Stimulated activated CD8-positive, alpha-beta memory T cell treated with anti-CD3 and anti-CD28 coated beads, Interleukin-12 subunit alpha, Interleukin-12 subunit beta, amount 100 ng/mL, for 4 hours (primary cell): ENCODE measurements at places on chromosomes 13 and 19.

GRCh38 chr19:45262570-45262969 lies 11.5 kb downstream of the MARK4 start:
- DNase-seq = no peak

GRCh38 chr19:23294141-23294540 lies 43.9 kb upstream of the ZNF724 start:
- DNase-seq = no peak

- DNase-seq = no peak
Measured at GRCh38 chr19:49061445-49061844, 3.2 kb downstream of the NTF4 start.

DNA sequence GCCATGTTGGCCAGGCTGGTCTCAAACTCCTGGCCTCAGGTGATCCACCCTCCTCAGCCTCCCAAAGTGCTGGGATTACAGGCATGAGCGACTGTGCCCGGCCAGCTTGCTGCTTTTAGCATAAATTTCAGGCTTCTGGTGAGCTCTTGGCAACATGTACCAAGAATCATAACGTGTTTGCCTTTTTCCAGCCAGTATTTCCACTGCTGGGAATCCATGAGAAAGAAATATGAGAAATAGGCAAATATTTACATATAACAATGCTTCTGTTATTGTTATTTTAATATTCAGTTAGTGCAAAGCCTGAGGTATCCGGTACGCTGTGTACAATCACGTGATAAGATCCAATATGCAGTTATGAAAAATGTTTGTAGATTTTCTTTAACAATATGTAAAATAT lies 29.2 kb upstream of the CERS4 start:
- DNase-seq = no peak

DNA sequence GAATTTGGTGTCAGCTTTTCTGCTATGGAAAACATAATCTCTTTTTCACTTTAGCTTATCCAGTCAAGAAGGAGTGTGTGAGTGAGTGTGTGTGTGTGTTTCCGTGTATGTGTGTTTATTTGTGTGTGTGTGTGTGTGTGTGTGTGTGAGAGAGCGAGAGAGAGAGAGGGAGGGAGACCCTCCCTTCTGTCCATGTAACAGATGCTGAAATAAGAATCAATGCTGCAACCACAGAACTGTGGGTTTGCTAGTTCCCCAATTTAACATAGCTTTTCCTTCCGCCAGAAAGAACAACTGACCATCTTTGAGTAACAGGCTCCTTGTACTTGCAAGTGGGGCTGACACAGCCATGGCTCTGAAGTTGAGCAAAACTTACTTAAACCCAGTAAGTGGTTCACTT lies 5.2 kb downstream of the LCP1 start:
- DNase-seq = no peak

DNA sequence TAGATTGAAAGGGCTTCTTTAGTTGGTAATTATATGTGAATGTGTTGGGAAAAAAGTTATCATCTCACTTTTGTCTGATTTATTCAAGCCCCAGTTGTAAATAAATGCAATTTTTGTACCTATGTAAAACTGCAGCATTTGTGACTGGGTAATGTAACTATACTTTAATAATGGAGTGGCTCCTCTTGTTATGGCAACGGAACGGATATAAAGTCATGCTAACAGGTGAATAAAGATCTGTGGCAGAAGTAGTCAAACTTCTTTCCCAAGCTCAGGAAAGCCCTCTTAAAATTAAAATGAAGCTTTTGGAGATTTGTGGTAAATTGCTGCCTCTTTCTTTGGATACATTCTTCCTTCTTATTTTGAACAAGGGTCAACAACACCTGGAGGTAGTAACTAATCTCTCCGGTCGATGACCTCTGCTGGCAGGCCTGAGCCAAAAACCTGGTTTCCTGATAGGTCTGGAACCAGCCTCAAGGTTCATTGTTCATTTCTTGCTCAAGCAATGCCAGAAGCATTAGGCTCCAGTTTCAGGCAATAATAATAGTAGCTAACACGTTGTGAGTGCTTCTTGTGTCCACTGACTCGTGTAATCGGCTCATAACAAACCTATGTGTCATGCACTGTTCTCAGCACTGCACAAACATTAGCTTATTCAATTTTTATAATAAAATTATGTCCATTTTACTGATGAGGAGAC lies 313.4 kb upstream of the DACH1 start:
- no peak for DNase-seq

- no peak for DNase-seq
Measured at GRCh38 chr13:32642316-32642715, 56.1 kb downstream of the PDS5B start.

- no peak for DNase-seq
Measured at GRCh38 chr13:20588529-20589110, 21.7 kb downstream of the IFT88 start.

DNA sequence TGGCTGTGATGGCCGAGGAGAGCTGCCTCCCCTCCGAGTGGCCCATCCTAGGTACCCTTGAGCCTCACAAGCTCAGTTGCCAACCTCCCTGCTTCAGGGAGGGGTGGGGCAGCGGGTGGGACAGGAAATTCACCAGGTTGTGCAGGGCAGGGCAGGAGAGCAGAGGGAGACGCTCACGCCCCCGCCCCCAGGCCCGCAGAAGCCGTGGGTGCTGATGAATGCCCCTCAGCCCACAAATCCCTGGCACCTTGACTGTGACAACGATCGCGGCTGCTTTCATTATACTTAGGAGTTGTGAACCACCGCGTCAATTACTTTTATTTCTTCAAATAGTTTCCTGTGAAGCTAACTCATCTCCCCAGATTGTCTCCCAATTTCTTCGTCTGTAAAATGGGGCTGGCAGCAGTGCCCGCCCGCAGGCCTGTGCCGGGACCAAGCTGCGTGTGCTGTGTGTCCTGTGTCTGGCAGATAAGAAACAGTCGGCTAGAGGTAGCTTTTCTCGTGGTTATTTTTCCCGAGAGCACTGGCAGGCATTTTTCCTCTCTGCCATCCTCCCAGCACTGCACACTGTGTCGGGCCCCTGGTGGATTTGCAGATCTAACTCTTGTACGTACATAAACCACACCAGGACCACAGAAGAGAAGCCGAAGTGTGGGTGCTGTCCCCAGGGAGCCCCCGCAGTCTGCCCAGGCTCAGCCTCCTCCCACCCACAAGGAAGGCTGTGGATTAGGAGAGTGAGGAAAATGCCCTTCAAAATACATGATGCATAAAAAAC lies 7.9 kb upstream of the RASA3 start:
- no peak for DNase-seq

DNA sequence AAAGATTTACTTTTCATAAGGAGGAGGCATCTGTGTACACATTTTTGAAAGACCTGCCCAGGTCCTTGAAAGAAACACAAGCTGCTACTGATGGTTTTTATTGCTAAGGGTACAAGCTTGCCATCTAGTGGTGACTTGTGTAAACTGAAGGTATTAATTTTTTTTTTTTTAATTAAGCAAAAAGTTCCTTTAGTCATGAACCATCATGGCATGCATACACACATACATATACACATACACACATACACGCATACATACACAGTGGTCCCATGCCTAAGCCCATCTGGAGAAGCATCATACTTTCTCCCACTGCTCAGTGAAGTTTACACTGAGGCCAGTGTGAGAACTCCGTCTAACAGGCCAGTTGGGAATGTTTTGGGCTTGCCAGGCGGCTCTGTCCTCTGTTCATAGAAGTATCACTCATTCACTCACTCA lies 312.5 kb downstream of the DCLK1 start:
- DNase-seq = no peak

DNA sequence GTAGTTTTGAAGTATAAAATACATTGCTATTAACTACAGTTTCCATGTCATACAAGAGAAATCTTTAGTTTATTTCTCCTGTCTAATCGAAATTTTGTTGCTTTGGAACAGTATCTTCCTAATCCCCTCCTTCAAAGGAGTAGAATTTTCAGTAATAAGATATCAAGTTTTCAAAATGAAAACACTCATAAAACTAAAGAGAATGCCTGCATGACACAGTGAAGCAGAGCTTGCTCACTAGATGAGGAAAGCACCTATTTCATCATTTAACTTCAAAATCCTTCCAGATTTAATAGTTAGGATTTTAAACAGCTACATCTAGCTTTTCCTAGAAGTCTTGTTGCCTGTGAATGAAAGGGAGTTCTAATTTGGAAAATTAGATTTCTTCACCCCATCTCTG lies 80.8 kb downstream of the TNFSF11 start:
- DNase-seq = no peak

DNA sequence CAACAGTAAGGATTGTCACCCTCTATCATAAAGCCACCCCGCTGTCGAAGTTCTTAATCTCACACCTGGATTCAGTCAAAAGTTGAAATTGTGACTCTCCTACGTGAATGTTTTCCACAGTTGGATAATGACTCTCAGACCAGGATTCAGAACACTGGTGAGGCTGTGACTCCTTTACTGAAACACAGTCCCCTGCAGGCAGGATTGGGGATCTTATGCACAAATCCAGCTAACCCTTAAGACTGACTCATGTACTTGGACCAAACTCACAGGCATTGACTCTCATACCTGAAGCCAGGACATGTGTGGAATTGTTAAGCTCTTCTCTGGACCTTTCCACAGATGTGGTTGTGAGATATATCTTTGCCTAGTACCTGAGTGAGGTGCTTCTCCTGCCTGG lies 46.8 kb downstream of the ZNF85 start:
- no peak for DNase-seq

DNA sequence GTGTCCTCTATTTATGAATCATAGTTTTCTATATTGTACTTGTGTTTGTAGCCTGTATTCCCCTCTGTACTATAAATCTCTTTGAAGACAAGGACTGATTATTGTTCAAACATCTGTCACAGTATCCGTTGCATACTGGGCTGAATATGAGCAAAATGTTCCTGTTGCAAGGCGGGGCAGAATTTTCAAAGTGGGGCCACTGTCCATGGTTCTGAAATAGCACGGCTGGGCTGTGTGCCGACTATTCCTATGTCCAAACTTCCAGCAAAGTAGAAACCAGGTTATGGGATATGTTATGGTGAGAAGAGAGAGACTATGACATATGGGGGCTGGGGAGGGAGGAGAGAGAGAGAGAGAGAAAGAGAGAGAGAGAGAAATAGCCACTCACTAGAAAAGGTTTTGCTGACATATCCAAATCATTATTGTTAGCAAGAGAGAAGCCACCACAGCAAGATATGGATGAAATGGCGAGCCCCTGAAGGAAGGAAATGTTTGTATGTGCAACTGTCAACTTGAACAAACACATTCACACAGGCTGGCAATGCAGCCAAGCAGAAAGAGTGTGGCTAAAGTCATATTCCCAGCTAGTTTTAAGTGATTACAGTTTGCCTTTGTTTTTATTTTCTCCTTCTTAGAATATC lies 107.0 kb upstream of the GPR12 start:
- DNase-seq = no peak

DNA sequence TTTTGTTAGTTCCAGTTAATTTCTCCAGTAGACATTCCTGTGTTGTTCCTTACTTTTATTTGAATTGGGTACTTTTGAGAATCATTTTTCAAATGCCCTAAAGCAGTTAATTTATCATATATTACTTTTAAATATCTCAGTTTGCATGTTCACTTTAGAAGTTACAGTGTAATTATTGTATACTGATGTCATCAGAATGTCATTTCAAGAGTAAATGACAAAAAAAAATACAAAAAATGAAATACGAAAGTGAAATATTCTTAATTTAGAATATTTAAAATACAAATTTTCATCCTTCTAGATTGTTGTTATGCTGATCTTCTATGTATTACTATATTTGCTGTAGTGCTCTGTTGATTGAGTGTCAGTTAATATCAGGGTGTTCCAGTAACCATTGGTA lies 114.2 kb downstream of the PAN3 start:
- DNase-seq = no peak

DNA sequence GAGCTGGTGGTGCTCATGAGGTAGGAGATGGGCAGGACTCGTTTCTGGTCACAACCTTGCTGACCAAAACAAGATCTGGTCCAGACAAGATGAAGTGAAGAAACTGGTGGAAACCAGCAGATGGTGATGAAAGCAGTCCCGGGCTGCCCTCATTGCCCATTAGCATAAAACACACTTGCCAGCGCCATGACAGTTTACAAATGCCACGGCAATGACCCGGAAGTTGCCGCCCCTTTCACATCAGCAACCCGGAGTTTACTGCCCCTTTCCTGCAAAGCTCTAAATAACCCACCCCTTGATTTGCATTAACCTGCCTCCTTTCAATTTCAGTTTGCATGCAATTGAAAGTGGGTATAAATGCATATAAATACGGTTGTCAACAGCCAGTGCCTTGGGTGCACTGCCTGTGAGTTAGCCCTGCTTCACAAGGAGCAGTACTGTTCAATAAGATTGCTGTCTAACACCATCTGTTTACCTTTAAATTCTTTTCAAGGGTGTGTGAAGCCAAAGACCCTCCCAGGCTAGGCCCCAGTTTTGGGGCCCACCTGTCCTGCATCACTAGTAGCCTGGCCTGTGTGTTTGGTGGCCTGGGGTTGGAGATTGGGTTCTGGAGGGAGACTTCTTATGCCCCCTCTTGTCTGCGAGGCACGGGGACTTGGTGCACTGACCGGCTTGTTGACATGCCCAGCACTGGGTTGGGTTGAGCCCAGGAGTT lies 38.8 kb downstream of the CHST8 start:
- DNase-seq = no peak

- no peak for DNase-seq
Measured at GRCh38 chr13:107778094-107778493, 437.2 kb downstream of the LIG4 start.

- DNase-seq = no peak
Measured at GRCh38 chr19:4386041-4386782, 14.1 kb downstream of the SH3GL1 start.

- DNase-seq = no peak
Measured at GRCh38 chr19:12453495-12453894, 12.7 kb upstream of the ZNF443 start.

DNA sequence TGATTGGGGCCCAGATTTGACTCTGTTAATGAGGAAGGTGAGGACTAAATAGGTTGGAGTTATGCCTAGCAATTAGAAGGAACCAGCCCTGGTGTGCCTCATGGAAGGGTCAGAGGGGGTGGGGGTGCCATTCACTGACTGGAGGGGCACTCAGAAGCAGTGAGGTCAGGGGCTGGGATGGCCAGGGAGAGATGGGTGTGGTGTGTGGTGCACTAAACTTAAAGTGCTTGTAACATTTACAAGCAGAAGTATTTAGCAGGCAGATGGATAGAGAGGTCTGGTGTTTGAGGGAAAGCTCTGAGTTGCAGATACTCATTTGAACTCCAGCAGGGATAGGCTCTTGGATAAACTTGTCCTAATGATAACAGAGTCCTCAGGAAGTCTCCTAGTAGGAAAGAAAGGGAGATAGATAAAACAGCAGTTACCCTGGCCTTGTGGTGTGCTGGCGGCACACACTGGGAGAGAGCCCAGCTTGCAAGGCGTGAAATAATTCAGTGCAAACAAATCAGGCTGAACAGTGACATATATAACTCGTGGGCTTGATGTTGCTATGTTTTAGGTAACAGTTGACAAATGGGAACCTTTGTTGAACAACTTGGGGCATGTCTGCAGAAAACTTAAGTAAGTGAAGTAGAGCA lies 20.0 kb upstream of the UPF3A start:
- DNase-seq = no peak

DNA sequence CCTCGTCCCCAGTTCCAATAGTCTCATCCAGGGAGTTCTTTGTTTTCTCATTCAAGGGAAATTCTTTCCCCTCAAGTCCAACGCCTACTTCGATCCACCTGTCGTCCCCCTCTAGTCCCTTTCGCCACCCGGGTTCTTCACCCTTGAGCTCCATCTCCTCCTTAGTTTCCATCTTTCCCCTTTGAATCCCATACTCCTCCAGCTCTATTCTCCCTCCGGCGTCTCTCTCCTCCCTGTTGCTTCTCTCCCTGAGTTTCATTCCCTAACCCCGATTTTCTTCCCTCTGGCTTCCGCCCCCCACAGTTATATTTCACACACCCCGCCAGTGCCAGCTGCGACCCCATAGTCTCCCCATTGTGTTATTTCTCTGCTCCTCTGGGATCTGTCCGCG lies 628 bp upstream of the SLC17A7 start:
- no peak for DNase-seq
